ENCODE measurements at places on chromosomes 13 and 19. TPM values are rescaled to one million over a fixed set of nuclear protein-coding genes. Genes with fewer than 3 reads are reported as not detected.

The TLE6 gene
- total RNA-seq: 0.83 TPM

DNA sequence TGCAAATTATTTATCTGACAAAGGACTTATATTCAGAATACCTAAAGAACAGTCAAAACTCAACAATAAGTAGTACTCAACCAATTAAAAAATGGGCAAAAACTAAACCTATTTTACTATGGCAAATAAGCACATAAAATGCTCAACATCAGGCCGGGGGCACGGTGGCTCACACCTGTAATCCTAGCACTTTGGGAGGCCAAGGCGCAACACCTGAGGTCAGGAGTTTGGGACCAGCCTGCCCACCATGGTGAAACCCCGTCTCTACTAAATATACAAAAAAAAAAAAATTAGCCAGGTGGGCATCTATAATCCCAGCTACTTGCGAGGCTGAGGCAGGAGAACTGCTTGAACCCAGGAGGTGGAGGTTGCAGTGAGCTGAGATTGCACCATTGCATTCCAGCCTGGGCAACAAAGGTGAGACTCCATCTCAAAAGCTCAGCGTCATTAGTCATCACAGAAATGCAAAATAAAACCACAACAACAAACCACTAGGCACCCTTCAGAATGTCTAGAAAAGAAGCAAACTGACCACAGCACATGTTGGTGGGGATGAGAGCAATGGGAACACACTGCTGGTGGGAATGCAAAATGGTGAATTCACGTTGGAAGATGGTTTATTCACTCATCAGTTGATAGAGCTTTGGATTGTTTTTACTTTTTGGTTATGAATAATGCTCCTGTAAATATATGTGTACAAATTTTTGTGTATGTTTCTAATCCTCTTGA lies 180.6 kb upstream of the SOX1 start:
- H3K27me3 ChIP-seq: peaks cover 11% of the 10 kb centered on the region
- H3K4me3 ChIP-seq: no peak overlapping the region
- no peak overlapping the region for H3K27ac ChIP-seq
- H3K36me3 ChIP-seq: no peaks in the 10 kb centered on the region

The KIR2DL4 gene
- total RNA-seq: 0.13 TPM

DNA sequence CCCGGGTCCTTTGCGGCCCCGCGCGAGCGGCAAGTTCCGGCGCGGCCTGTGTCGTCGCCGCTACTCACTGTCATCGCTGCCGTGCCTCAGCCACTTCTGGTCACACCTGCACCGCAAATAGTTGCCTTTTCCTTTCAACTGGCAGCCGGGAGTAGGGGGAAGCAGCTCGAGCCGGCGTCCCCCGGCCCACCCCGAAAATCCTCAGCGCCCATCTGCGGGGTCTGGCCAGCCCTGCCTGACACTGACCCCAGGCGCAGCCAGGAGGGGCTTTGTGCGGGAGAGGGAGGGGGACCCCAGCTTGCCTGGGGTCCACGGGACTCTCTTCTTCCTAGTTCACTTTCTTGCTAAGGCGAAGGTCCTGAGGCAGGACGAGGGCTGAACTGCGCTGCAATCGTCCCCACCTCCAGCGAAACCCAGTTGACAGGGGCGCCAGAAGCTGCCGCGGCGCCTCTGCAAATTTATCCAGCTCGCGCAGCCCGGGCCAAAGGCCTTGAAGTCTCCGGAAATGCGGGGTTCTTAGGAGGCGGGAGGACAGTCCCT lies 1.7 kb downstream of the PDX1 start:
- no peak overlapping the region for H3K4me3 ChIP-seq
- H3K27me3 ChIP-seq: peaks cover 78% of the 10 kb centered on the region
- H3K4me1 ChIP-seq: peaks cover 5% of the 10 kb centered on the region
- no peak for DNase-seq
- H3K27ac ChIP-seq: no peak overlapping the region

The SLC5A5 gene
- 1.1 TPM for total RNA-seq

DNA sequence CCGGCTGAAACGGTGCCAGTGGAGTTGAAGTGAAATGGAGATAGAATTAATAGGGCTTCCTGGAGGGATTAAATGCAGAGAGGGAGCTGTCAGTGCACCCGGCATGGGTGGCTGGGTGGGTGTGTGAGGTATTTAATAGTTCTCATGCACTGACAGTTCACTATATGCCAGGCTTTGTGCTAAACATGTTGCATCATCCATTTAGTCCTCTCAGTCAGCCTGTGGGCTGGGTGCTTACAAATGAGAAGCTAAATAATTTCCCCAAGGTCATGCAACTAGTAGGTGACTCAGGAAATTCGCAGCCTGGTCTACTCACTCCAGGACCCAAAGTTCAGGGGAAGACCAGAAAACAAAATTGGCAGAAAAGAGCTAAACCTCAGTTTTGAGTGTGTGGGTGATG lies 63.5 kb upstream of the SPATA13 start:
- H3K36me3 ChIP-seq: no peaks in the 10 kb centered on the region
- peak; percentile 7 for DNase-seq
- peak overlapping the region; percentile 62 for H3K4me3 ChIP-seq
- peaks cover 15% of the 10 kb centered on the region for H3K27me3 ChIP-seq

The ZNF8 gene
- 4.4 TPM for total RNA-seq

The MAMSTR gene
- total RNA-seq: 1.4 TPM

All from activated T-helper 1 cell treated with anti-CD3 and anti-CD28 coated beads, Interleukin-12 subunit alpha, Interleukin-12 subunit beta, Interleukin-2, Interleukin-4 antibody, amounts not matched to agents 30 ng/mL and 10 ng/mL and 1 ng/mL, durations not matched to agents 14 hours and 24 hours and 36 hours (primary cell).